ENCODE measurements at places on chromosomes 5 and 9. TPM values are rescaled to one million over a fixed set of nuclear protein-coding genes. Genes with fewer than 3 reads are reported as not detected.

The MRPL36 gene
- 81.8 TPM for total RNA-seq

The SIT1 gene
- not detected for total RNA-seq

The LCNL1 gene
- not detected for total RNA-seq

The PCSK5 gene
- total RNA-seq: 0.26 TPM

Data from HFFc6 (cell line).